Activated CD4-positive, alpha-beta memory T cell treated with anti-CD3 and anti-CD28 coated beads for 36 hours (primary cell): ENCODE measurements at places on chromosomes 3 and 15.

DNA sequence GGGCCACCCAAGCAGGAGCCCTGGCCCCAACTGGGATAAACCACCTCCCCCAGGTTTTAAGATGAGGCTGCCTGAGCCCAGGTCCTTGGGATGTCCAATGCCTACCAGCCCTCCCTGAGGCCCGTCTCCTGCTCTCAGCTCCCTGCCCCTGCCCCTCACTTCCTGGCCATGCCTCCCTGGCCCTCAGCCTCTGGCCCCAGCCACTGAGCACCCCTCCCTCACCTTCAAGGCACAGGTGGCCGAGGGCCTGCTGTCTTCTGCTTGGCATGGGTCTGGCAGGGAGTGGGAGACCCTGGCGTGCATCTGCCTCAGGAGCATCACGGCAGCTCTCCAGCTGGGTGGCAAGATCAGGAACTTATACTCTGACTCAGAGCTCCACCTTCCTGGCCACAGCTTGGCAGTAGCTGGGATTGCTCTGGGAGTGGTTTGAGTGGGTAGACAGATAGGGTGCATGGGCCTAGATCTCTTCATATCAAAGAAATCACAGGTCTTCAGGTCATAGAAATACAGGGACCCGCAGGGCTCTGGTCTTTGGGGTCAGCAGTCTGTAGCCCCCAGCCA lies at the start of gene PLA2G4E:
TSS of gene PLA2G4E (minus strand) at position 330 of the 561 bp plus-strand sequence. CDS start at position 318, 12 bp downstream.
- no peaks in the 10 kb centered on the region for H3K36me3 ChIP-seq
- no peak within 1 kb of the TSS for H3K27ac ChIP-seq
- H3K27me3 ChIP-seq = peaks cover 1% of the 10 kb centered on the region
- no peak within 1 kb of the TSS for H3K4me3 ChIP-seq
- DNase-seq = no peak
- no peaks in the 10 kb centered on the region for H3K4me1 ChIP-seq

DNA sequence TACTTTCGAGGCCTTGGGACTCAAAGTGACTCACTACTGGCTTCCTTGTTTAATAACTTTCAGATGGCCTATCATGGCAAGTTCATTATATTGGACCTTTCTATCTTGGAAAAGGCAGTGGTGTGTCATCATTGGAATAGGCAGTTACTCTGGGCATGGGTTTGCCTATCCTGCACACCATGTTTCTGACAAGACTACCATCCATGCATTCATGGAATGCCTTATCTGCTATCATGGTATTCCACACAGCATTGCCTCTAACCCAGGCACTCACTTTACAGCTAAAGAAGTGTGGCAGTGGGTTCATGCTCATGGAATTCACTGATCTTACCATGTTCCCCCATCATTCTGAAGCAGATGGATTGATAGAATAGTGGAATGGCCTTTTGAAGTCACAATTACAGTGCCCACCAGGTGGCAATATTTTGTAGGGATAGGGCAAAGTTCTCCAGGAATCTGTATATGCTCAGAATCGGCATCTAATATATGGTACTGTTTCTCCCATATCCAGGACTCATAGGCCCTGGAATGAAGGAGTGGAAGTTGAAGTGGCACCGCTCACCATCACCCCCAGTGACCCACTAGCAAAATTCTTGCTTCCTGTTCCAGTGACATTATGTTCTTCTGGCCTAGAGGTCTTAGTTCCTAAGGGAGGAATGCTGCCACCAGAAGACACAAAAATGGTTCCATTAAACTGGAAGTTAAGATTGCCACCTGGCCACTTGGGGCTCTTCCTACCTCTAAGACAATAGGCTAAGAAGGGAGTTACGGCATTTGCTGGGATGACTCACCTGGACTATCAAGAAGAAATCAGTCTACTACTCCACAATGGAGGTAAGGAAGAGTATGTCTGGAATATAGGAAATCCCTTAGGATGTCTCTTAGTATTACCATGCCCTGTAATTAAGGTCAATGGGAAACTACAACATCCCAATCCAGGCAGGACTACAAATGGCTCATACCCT lies 1161.4 kb downstream of the SI start:
- no peak overlapping the region for H3K4me3 ChIP-seq
- no peaks in the 10 kb centered on the region for H3K4me1 ChIP-seq
- no peaks in the 10 kb centered on the region for H3K36me3 ChIP-seq
- H3K27ac ChIP-seq = no peak overlapping the region
- H3K27me3 ChIP-seq = no peaks in the 10 kb centered on the region
- no peak for DNase-seq

GRCh38 chr15:68559345-68560310 lies 19.2 kb upstream of the CORO2B start:
- peaks cover 14% of the 10 kb centered on the region for H3K4me1 ChIP-seq
- H3K27me3 ChIP-seq = peaks cover 45% of the 10 kb centered on the region
- peak overlapping the region; percentile 48 for H3K4me3 ChIP-seq
- no peaks in the 10 kb centered on the region for H3K36me3 ChIP-seq
- DNase-seq = peak; percentile 78
- H3K27ac ChIP-seq = no peak overlapping the region

DNA sequence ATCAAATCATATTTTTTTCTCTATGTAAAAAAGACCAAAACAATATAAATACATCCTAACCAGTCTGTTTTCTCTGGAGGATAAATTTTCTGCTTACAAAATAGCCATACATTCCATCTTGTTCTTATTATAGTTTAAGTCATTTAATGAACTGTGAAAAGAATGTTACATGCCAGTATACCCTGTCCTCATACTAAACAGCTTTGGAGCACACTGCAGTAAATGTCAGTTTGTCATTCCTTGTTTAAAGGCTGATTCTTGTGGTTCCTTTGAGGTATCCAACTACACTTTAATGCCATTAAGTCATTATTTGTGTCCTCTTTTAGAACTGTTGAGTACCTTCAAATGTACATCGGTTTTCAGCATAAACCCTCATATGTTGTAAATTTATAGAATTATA lies 52.7 kb upstream of the DCBLD2 start:
- H3K27me3 ChIP-seq = peaks cover 6% of the 10 kb centered on the region
- H3K36me3 ChIP-seq = no peaks in the 10 kb centered on the region
- H3K4me1 ChIP-seq = no peaks in the 10 kb centered on the region

- peak overlapping the region; percentile 81 for H3K4me3 ChIP-seq
- H3K4me1 ChIP-seq = peaks cover 23% of the 10 kb centered on the region
- no peaks in the 10 kb centered on the region for H3K36me3 ChIP-seq
- peak overlapping the region; percentile 45 for H3K27ac ChIP-seq
These were observed 1.0 kb upstream of the PCBP4 start for GRCh38 chr3:51968170-51968775.
